Skin of body (tissue), 3 donors: ENCODE measurements at places on chromosomes 5 and 9. TPM values are rescaled to one million over a fixed set of nuclear protein-coding genes. Genes with fewer than 3 reads are reported as not detected.

DNA sequence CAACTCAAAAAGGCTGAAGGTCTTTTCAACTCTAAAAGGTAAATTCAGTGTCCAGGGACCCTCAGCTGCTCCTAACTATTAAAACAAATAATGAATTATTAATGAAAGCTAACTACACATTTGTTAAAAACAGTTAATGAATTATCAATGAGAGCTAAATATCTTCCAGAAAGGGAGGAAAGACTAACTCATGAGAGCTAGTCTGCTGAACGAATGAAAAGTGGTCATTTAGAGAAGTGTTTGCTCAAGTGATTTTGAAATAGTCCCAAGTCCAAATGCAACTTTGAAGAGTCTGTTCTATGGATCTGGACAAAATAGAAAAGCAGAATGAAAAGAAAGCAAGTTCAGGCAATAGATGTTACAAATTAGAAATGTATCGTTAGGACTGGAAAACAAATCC, 133.9 kb upstream of the SPEF2 start:
- DNase-seq, result no peak

- DNase-seq, result no peak
These were observed 82.1 kb upstream of the LMX1B start for GRCh38 chr9:126531591-126531990.

DNA sequence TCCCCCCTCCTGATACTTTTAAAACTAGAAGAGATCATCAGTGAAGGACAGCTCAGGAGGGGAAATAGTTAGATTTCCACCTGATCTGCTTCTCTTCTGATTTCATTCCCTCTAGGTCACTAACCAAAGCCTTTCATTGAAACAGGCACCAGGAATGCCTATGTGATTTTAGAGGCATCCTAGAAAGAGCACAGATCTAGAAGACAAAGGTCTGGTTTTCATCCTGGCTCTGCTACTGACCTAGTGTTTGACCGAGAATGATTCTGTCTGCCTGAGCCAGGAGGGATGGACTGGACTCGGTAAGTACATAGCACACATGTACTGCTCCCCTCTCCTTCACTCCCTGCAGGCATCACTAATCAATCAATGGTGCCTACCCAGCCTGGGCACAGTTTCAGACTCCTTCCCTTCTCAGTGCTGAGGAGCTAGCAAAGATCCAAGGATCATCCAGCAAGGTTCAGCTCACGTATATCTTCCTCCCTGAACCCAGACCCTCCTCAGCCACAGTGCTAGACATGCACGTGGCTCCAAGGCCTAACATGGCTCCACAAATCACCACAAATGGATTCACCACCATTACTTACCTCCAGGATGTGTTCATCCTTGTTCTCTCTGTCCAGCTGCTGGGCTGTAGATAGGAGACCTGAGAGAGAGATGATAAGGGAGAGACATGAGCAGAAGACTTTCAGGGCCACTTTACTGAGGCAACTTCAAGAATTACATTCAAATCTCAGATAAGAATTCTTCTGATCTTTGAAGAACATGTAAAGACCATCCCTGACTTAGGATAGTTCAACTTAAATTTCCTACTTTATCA, 35.2 kb downstream of the FAT2 start:
- DNase-seq, result no peak

- no peak for DNase-seq
These were observed 28.4 kb upstream of the GPR150 start for GRCh38 chr5:95591490-95591901.

DNA sequence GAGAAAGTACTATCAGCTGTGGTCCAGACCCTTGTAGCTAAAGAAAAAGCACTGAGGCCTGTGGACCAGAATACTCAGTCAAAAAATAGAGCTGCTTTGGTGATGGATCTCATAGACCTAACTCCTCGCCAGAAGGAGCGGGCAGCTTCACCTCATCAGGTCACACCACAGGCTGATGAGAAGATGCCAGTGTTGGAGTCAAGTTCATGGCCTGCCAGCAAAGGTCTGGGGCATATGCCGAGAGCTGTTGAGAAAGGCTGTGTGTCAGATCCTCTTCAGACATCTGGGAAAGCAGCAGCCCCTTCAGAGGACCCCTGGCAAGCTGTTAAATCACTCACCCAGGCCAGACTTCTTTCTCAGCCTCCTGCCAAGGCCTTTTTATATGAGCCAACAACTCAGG, 8.9 kb downstream of the RAB24 start:
- no peak for DNase-seq

DNA sequence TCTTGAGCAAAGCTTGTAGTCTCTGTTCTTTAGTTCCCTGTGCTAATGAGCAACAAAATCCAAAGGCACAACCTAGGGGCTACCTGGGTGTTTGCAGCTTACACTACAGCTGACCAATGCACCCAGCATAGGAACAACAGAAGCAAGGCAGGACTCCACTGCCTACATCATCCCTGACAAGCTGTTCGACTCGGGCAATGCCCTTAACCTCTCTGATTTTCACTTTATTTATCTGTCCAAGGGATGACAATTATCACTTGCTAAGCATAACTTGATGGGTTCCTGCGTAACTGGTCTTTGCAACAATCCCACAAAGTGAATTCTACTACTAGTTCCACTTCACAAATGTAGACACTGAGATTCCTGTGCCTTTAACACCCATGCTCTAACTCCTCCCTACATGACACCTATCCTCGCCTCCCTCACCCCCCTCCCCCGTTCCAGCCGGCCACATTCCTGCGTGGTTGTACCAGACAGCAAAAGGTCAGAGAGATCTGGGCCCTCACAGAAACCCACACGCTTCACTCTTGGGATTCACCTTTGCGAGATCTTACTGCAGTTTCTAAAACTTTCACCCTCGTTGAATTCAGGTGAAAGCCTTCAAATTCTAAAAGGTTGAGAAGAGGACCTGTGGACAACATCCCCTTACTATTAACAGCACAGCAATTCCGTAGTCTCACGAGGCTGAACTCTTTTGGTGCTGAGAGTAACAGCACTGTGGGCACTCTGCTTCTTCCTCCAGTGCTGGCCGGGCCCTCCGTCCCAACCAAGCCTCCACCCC, 995 bp downstream of the IPPK start:
- no peak for DNase-seq

DNA sequence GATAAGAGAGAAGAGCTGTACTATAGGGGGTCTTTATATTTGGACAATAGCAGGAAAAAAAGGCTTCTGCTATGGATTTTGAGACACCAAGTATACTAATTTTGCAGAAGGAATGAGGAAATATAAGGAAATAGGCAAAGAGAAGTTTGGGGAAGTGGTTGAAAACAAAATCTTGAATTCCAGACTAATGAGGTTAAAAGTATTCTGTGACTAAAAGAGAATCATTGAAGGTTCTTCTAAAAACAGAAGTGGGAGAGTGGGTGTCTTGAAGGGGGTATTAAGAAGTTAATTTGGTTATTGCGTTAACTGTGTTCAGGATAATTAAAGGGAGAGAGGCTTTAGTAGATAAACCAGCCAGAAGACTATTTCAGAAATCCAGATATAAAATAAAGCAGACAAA, 148.7 kb downstream of the RFK start:
- DNase-seq, result no peak

- no peak for DNase-seq
These were observed 120.9 kb downstream of the ADAMTSL1 start for GRCh38 chr9:18594837-18595236.

TMEM167A gene
- total RNA-seq, result 60.9 TPM

SLC4A9 gene
- not detected for total RNA-seq
